ENCODE measurements at places on chromosomes 3 and 15. TPM values are rescaled to one million over a fixed set of nuclear protein-coding genes. Genes with fewer than 3 reads are reported as not detected.

Gene SUMF1
- 27.6 TPM for total RNA-seq

Gene OR5K2
- total RNA-seq, result not detected

Gene FBN1
- total RNA-seq, result 22.5 TPM

Gene UQCC5
- total RNA-seq, result 1.8 TPM

Gene SLC22A13
- not detected for total RNA-seq

Gene UBA7
- 5.3 TPM for total RNA-seq

Gene ARL14
- total RNA-seq, result 0.26 TPM

Gene TMEM45A
- total RNA-seq, result 24.5 TPM

Gene LHFPL4
- not detected for total RNA-seq

Gene SPATA12
- total RNA-seq, result 0.43 TPM

Gene SKIL
- 33.2 TPM for total RNA-seq

Gene DUOXA1
- total RNA-seq, result not detected

Gene NUP210
- 36.0 TPM for total RNA-seq

DNA sequence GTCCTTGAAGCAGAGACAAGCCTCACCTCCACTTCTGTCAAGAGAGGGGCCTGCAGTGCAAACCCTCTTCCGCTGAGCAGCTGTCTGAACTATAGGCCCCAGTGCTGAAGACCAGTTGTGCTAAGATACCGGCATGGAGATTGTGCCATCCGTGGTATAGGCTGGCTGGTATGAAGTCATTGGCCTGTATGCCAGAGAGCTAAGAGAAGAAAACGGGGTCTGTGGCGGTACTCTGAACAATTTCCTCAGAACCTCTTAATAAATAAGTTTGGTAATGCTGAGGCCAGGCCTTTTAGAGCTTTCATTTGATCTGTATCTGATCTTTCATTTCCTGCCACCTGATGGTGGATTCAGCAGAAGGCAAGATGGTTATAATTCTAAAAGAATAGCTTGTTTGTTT is 123.0 kb downstream of the LRIG1 start:
- DNase-seq, result no peak

DNA sequence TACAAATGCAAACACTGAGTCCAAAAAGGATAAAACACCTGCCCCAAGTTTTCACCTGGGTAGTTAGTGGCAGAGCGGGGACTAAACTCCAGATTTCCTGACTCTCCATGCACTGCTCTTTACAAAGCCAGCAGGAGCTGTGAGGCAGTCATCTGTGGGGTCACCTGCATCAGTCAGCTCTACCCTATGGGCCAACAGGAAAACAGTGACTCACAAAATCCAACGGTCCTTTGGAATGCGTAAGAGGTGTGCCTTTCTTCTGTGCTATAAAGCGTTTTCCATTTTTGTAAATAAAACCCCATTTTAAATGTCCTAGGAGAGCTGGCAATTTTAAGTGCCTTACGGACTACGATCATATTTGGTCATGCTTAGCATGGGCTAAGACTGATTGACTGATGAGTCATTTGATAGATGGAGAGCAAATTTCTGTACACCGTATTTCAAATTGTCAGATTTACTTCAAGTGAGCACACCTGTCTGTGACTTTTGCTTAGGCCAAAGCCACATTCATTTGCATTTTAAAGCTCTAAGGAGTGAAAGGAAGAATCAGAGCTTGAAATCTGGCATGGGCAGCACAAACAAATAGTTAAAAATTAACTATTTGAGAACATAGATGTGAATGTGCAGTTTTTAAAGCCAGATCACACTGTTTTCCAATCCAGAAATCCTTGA is 4.4 kb upstream of the COL8A1 start:
- peak; percentile 39 for DNase-seq

GRCh38 chr3:11717301-11717700 is 73.6 kb upstream of the VGLL4 start:
- DNase-seq, result peak; percentile 15

DNA sequence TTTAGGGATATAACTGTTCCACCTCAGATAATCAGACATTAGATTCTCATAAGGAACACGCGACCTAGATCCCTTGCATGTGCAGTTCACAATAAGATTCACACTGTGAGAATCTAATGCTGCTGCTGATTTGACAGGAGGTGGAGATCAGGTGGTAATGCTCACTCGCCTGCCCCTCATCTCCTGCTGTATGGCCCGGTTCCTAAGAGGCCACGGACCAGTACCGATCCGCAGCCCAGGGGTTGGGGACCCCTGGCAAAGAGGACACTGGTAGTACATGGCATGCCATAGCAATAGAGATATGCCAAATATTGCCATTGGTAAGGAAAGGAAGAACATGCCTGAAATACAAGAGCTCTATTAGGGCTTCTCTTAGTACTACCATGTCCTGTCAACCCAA is 59.7 kb downstream of the LSM3 start:
- no peak for DNase-seq

GRCh38 chr3:104108522-104108921 is 1258.2 kb upstream of the ALCAM start:
- DNase-seq, result no peak

GRCh38 chr3:29695201-29695600 is 414.3 kb downstream of the RBMS3 start:
- no peak for DNase-seq

DNA sequence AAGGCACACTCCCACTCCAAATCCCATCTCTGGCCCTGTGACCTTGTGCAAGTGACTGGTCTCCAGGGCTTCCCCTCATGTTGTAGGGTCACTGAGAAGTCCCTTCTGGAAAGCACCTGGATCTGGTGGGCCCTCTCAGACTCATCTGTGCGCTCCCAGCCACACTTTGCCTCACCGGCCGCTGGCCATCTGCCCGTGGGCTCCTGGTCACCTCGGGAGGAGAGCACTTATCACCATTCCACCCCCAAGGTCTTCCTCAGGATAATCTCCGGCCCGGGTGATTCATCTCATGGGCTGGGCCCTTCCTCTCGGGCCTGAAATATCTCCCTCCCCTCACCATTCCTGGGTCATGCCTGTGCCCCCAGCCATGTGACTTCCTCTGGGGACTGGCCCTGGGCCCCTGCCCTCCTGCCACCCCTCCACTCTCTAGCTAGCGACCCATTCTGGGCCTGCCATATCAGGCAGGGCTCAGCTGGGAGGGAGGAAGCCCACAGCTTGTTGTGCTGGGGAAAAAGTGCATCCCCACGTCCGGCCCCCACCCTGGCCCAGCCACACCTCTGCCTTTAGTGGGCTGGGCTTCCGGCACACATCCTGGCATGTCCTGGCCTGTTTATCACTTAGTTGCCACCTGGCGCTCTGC is 10.6 kb upstream of the WNT7A start:
- no peak for DNase-seq

- no peak for DNase-seq
Observed at GRCh38 chr3:67305922-67306321, 307.8 kb downstream of the KBTBD8 start.

DNA sequence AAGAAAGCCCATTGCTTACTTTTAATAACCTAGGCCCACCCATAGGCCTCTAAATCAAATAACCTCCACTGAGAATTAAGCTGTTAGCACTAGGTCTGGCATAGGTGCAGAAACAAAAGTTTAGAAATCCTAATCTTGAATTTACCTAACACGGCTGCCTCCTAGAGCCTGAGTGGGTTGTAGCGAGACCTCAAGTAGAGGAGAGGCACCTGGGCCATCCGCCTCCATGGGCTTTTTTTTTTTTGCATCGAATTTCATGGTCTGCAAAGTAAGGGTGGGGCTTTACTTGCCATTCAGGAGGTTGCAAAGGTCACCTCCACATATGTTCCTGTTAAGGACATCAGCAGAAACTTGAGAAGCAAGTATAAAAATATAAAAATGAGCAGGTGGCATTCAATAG is 6.6 kb upstream of the TPM1 start:
- no peak for DNase-seq

GRCh38 chr3:126431103-126431534 is 36.4 kb downstream of the CFAP100 start:
- DNase-seq, result no peak

DNA sequence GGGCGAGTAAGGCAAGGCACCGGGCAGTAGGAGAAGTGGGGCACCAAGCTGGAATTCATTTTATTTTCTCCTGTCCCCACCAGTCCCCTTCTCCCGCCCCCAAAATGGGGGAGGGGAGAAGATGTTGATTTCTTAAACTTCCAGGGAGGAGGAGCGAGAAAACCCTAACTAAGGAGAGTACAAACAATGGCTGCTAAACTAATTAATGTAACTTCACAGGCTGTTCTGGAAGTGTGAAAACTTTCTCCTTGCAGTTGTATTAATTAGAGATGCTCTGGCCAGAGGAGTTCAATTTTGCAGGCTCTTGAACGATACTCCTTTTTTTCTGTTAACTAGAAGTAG is 11.5 kb downstream of the ZIC4 start:
- no peak for DNase-seq

DNA sequence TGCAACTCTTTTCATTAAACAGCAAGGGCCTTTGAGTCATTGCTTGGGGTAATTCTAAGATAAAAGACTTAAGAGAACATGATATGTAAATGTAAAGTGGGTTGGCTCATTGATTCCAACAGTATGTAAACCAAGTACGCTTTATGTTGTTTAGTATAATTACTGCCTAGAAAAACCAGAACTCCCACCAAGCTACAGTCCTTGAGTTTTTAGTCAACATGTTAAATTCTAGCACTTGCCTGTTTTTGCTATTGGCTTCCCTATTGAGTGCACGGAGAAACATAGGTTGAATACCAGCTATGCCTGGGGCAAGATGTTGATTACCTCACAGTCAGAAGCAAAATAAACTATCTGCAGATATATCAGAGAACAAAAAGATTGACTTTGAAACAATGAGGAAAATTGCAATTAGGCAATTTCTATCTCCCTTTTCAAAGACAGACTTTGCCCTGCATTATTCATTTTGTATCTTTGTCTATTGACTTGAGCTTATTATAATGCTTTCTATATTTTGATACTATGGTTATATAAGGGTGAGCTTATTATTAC is 179.3 kb downstream of the ZPLD1 start:
- no peak for DNase-seq

DNA sequence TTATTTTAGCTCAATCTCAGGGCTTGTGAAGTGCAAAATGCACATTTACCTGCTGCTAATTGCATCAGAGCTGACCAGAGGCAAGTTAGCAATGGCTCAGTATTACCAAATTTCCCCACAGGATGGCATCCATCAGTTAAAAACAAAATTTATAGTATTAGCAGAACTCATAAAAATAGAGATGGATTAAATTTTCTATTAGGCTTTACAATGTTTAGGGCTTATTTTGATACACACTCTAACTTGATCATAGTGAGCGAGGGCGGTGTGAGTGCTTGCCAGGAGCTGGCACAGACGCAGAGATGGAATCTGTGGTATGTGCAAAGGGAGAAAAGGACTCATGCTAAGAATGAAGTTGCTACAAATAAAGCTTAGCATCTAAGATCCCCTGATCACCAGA is 241.0 kb downstream of the NSUN3 start:
- no peak for DNase-seq

GRCh38 chr3:196670339-196670738 is 30.8 kb downstream of the NRROS start:
- no peak for DNase-seq

DNA sequence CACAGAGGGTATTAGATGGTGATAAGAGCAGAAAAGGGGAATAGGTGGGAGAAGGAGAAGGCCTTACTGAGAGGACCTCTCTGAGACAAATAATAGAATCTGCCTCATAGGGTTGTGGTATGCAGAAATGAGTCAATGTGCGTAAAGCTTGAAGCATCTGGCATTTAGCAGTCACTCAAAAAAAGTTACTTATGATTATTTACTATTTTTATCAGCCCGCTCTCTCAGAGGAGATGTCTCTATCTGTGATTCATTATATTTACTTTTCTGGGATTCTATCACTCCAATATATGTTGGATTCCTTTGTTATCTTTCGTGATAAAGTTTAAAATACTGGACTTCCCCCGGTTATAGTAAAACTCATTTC is 4.6 kb upstream of the TM4SF1 start:
- no peak for DNase-seq

- DNase-seq, result peak; percentile 4
Observed at GRCh38 chr3:8450618-8451017, 51.0 kb upstream of the LMCD1 start.

GRCh38 chr3:44890258-44890657 is 15.8 kb downstream of the TGM4 start:
- no peak for DNase-seq

DNA sequence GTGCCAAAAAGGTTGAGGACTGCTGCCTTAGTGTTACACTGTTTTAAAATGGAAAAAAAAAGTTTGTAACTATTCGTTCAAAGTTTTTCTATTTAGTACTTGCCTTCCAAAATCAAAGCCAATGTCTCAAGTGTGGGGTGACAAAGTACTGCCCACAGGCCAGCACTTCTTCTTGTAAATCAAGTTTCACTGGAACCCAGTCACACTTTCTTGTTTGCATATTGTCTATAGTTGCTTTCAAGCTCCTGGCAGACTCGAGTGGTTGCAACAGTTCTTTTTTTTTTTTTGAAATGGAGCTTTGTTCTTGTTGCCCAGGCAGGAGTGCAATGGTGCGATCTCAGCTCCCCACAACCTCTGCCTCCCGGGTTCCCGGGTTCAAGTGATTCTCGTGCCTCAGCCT is 75.3 kb upstream of the RPL35A start:
- DNase-seq, result no peak

DNA sequence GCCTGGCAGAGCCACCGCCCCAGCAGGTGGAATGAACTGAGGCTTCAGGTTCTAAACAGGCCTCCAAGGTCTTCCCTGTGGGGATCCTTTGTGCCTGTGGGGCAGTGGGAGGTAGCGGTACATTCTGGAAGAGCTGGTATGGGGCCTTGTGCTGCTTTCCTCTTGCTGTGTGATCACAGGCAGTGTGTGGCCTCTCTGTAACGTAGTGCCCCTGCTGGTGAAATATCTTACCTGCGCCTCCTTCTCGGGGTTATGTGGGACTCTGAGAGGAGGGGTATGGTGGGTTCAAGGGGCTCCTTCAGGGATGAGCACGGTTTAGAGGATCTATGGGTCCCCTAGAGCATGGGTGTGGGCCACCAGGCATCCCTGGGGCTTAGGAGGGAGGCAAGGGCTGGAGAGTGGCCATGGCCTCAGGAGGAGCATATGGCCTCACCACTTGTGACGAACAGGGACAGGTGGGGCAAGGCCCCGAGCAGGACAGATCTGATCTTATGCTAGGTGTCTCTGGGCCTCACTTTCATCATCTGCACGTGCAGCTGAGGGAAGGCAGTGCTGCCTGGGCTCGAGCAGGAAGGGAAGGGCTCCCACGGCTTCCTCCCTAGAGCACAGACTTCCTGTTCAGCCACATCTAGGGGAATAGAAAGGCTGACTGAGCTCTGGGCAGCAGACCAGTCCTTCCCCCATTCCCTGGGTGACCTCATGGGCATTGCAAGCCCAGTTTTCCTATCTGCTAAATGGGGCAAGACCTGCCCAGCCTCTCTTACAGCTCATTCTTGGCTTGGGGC is 1.9 kb upstream of the ALS2CL start:
- peak; percentile 6 for DNase-seq

DNA sequence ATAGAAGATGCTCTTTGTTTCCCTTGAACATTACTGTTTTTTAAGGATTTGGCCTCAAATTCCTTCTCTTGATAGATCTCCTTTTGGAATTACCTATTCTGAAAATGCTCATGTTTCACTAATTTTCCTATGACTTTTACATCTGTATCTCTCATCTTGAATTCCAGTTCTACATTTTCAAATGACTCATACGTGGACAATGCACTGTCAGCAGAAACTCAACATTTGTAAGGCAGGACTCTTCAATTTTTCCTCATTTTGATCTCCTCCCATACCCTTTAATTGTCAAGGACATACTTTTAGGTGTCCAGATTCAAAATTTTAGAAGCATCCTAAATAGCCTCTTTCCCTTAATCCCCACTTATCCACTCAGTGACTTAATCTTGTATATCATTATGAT is 341.0 kb upstream of the RASGRP1 start:
- DNase-seq, result no peak
